ENCODE measurements at places on chromosomes 16 and 17.

DNA sequence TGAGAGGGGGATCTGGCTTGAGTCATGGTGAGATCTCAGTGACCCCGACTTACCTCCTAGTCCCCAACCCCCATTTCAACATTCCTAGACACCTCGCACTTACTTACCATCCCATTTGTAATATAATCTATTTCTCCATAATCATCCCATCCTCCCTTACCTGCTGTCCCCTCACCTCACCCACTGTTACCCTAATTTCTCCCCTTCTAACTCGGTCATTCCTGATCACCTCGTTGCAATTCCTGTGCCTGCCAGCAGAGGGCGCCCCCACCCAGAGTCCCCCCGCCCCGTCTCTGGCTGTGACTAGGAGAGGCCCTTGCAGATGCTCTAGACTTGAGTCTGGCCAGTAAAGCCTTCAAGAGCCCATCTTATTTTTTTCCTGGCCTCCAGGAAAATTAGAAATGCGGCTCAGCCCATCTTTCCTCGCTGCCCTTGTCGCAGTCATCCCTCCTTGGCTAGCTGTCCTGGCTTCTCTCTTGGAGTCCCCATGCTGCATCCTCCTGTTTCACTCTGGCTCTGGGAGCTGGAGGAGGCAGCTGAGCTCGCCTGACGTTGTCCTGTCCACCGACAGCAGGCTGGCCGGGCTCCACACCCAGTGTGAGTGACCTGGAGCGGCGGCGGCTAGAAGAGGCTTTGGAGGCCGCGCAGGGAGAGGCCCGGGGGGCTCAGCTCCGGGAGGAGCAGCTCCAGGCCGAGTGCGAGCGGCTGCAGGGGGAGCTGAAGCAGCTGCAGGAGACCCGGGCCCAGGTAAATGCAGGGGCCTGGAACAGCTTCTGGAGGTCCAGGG lies 5.0 kb downstream of the TBKBP1 start:
- peak; percentile 90 for DNase-seq

GRCh38 chr16:1913327-1914083 lies 4.7 kb downstream of the HS3ST6 start:
- DNase-seq: no peak

- DNase-seq: no peak
Measured at GRCh38 chr17:12549499-12550041, 116.1 kb upstream of the MYOCD start.

DNA sequence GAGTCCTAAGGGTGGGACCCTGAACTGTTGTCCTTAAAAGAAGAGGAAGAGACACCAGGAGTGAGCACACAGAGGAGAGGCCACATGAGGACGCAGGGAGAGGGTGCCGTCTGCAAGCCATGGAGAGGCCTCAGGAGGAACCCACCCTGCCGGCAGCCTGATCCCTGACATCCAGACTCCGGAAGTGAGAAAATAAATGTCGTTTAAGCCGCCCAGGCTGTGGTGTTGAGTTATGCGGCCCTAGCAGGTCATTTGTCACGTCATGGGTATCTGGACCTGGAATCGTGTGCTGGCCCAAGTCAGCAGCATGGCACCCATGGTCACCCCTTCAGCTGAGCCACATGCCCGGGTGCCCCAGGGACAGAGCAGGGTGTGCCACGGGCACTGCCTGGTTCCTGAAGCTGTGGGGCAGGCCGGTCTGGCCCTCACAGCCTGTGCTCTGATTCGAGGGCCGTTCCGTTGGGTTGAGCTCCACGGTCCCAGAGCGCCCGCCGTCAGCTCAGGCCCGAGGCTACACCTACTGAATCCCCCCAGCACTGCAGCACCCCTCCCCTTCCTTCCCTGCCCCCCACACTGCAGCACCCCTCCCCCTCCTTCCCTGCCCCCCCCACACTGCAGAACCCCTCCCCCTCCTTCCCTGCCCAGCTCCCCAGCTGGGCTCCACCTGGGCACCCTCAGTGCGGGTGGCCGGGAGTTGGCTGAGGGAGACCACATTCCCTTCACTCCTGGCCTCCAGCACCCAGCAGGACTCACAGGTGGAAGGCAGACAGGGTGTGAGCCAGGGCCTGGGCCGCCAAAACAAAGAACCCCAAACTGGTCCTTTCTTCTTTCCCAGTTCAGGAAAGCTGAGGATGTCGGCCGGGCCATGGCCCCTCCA lies 2.7 kb upstream of the CCDC57 start:
- peak; percentile 26 for DNase-seq

- DNase-seq: no peak
Measured at GRCh38 chr16:67608364-67608763, 36.6 kb upstream of the CARMIL2 start.

- no peak for DNase-seq
Measured at GRCh38 chr17:73833775-73834488, 189.7 kb upstream of the SDK2 start.

- DNase-seq: no peak
Measured at GRCh38 chr16:72860726-72861562, 187.0 kb downstream of the ZFHX3 start.

DNA sequence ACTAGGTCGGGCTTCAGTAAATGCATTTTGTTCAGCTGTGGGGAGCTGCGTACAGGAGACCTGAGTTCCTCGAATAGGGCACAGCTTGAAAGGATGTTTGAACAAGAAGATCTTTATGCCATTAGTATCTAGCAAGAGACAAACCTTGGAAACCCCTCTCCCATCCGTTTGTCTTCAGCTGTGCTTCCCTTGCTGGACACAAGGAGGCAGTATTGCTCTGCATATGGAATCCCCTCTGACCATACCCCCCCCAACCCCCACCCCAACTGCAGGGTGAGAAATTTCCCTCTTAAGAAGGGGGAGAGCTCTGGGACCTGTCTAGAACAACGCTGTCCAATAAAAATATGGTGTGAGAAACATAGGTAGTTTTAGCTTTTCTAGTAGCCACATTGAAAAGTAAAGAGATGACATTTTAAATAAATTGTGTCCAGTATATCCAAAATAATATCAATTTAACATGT lies 1.6 kb downstream of the MRM1 start:
- DNase-seq: peak; percentile 70

Data from activated naive CD8-positive, alpha-beta T cell treated with anti-CD3 and anti-CD28 coated beads, Interleukin-2, amount 50 U/mL, for 24 hours (primary cell).